ENCODE measurements at places on chromosomes 3 and 15. TPM values are rescaled to one million over a fixed set of nuclear protein-coding genes. Genes with fewer than 3 reads are reported as not detected.

DNA sequence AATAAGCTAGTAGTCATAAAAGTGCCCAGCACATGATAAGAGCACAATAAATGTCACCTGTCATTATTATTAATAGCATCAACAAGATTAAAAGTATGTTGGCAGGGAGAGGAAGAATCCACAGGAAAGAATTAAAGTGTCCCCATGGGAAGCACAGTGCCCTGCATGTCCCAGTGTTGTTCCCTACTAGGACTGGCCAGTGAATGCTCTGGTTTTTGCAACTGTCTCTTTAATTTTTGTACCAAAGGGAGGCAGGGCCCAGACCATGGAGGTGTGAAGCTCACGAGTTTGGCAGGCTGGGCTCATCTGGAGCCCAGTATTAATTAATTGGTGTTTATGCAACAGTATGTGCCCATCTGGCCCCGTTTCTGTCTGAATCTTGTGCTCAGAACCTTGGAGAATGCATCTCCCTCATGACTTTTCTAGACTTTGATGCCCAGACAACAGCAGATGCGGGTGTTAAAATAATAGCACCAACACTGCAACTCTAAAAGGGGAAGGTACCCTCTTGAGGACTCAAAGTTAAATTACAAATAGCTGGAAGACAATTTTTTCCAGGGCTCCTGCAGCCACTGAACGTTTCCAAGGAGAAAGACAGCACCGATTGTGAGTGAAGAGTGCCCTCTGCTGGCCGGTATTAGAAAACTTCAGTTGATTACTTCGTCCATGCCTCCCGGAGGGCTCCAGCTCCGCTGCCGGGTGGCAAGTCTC is 71.9 kb upstream of the SPATA12 start:
- H3K27me3 ChIP-seq: peaks cover 5% of the 10 kb centered on the region
- DNase-seq: no peak

DNA sequence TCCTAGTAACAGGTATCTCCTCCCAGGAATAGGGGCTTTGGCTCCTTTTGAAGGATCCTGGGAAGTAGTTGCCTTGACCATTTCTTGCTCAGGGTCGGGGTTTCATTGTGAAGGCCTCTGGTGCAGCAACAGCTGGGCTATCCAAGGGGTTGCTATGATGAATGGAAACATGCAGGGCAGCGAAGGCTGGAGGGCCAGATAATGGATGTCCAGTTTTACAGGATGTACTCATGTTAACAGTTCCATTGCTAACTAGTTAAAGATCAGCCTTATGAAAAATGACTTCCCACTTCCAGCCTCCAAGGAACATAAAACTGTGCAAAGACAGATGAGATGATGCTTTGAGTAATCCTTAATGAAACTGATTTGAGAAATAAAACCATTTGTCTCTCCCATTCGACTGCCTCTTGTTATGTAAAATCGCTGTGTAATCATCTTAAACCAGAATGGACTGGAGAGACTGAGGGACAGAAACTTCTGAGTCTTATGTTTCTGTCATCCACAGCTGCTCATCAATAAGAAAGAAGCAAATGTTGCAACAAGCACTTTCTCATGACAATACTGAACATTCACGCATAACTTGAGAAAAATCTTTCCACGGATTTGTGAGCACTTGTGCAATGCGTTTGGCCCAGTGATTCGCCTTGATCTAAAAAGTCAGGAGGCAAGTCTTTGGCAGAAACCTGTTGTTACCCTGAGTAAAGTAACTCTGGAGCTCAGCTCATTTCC is 473.5 kb upstream of the RGMA start:
- no peak overlapping the region for H3K27ac ChIP-seq
- H3K36me3 ChIP-seq: no peaks in the 10 kb centered on the region
- DNase-seq: no peak
- H3K4me3 ChIP-seq: no peak overlapping the region

GRCh38 chr3:50971487-50971924 is 296.8 kb downstream of the DOCK3 start:
- no peaks in the 10 kb centered on the region for H3K4me1 ChIP-seq
- DNase-seq: peak; percentile 45
- H3K4me3 ChIP-seq: no peak overlapping the region
- no peaks in the 10 kb centered on the region for H3K27me3 ChIP-seq
- H3K27ac ChIP-seq: no peak overlapping the region

CDCP1 gene
- total RNA-seq: 24.3 TPM

- peaks cover 9% of the 10 kb centered on the region for H3K4me1 ChIP-seq
- no peaks in the 10 kb centered on the region for H3K27me3 ChIP-seq
- no peaks in the 10 kb centered on the region for H3K36me3 ChIP-seq
- H3K4me3 ChIP-seq: no peak overlapping the region
- DNase-seq: no peak
- H3K27ac ChIP-seq: peak overlapping the region; percentile 61
Observed at GRCh38 chr15:22950256-22950990, 29.7 kb downstream of the CYFIP1 start.

DNA sequence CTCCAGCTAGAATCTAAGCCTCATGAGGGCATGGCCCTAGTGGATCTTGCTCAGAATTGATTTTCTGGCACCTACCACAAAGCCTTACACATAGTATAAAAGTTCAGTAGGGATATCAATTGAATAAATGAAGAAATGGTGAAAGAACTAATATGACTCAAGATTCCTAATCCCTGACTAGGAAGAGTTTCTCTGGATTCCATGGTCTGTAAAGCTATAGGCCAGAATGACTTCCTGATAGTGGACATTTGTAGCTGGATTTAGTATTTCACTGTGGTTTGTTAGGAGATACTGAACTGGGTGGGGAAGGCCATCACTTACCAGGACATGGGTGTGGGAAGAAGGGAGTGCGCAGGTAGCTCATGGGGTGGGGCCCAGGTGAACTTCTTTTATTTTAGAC is 168.9 kb downstream of the RAP2B start:
- no peak overlapping the region for H3K27ac ChIP-seq
- H3K27me3 ChIP-seq: no peaks in the 10 kb centered on the region
- H3K4me1 ChIP-seq: no peaks in the 10 kb centered on the region
- H3K4me3 ChIP-seq: no peak overlapping the region
- no peak for DNase-seq

ISL2 gene
- total RNA-seq: 0.17 TPM

- H3K4me3 ChIP-seq: no peak overlapping the region
- no peaks in the 10 kb centered on the region for H3K27me3 ChIP-seq
- no peak overlapping the region for H3K27ac ChIP-seq
Observed at GRCh38 chr3:46367811-46368210, 2.9 kb upstream of the CCR5 start.

IL17RD gene
- total RNA-seq: 1.1 TPM

GRCh38 chr3:109057056-109057455 is 60.9 kb downstream of the MORC1 start:
- no peak overlapping the region for H3K27ac ChIP-seq
- no peak overlapping the region for H3K4me3 ChIP-seq
- H3K36me3 ChIP-seq: no peaks in the 10 kb centered on the region
- H3K4me1 ChIP-seq: no peaks in the 10 kb centered on the region

TM6SF1 gene
- total RNA-seq: 13.0 TPM

DNA sequence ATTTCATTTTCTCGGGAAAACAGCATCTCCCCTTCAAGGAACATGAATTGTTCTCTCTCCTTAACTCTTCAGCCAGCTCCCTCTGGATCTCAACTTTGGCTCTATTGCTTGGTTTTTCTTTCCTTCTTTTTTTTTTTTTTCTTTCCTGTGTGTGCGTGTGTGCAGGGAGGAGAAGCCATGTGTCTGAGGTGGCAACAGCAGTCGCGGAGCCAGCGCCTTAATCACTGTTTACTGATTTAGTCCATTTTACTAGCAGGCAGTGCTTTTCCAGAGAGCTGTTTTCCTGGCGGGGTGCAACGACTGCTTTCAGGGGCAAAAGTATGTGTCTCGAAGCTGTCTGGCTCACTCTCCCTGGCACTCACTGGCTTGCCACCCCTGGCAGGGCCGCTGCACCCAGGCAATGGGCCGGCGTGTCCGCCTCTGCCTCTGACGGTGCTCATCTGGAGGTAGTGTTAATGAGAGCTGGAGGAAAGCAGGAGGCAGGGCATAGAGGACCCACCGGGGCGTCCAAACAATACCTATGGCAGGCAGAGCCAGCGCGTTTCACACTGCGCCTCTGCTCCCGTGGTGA is 835.4 kb upstream of the NR2F2 start:
- H3K27me3 ChIP-seq: no peaks in the 10 kb centered on the region
- H3K4me1 ChIP-seq: no peaks in the 10 kb centered on the region
- no peak overlapping the region for H3K27ac ChIP-seq
- DNase-seq: no peak
- no peaks in the 10 kb centered on the region for H3K36me3 ChIP-seq
- no peak overlapping the region for H3K4me3 ChIP-seq

- H3K27ac ChIP-seq: no peak overlapping the region
- DNase-seq: no peak
- no peaks in the 10 kb centered on the region for H3K27me3 ChIP-seq
Observed at GRCh38 chr3:114775395-114775794, 371.7 kb downstream of the ZBTB20 start.

DNA sequence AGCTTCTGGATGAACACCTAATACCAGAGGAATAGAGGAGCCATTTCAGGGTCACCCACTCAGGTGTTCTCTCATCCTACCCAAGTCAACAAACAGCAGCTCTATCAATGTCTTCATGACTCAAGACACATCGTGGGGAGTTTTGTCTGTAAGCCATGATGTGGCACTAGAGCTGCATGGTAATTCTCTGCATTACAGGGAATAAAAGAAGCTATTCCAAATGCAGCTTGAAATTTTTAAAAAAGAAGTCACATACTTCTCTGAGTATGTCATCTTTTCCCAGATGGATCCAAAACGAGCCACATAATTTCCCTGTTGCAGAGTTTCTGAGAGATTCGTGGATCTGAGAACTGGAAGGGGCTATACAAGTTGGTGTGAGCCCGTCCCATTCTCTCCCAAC is 6.1 kb upstream of the THSD4 start:
- no peaks in the 10 kb centered on the region for H3K27me3 ChIP-seq
- no peak overlapping the region for H3K27ac ChIP-seq
- H3K36me3 ChIP-seq: no peaks in the 10 kb centered on the region
- no peak for DNase-seq
- no peaks in the 10 kb centered on the region for H3K4me1 ChIP-seq
- H3K4me3 ChIP-seq: no peak overlapping the region

GRCh38 chr3:149197669-149198068 is 24.0 kb downstream of the CP start:
- no peaks in the 10 kb centered on the region for H3K27me3 ChIP-seq
- DNase-seq: no peak
- H3K4me1 ChIP-seq: peaks cover 3% of the 10 kb centered on the region
- no peaks in the 10 kb centered on the region for H3K36me3 ChIP-seq

ASB14 gene
- total RNA-seq: 0.13 TPM

- H3K27ac ChIP-seq: no peak overlapping the region
- no peak for DNase-seq
- peaks cover 36% of the 10 kb centered on the region for H3K36me3 ChIP-seq
- no peak overlapping the region for H3K4me3 ChIP-seq
Observed at GRCh38 chr3:39404943-39405686, 1.4 kb upstream of the RPSA start.

- DNase-seq: no peak
- H3K36me3 ChIP-seq: no peaks in the 10 kb centered on the region
- no peaks in the 10 kb centered on the region for H3K4me1 ChIP-seq
Observed at GRCh38 chr3:195839260-195840010, 27.7 kb upstream of the MUC4 start.

- no peaks in the 10 kb centered on the region for H3K36me3 ChIP-seq
- peaks cover 9% of the 10 kb centered on the region for H3K4me1 ChIP-seq
- DNase-seq: no peak
- H3K4me3 ChIP-seq: no peak overlapping the region
- no peak overlapping the region for H3K27ac ChIP-seq
- no peaks in the 10 kb centered on the region for H3K27me3 ChIP-seq
Observed at GRCh38 chr15:35304389-35304788, 219.3 kb upstream of the NANOGP8 start.

CAPN3 gene
- total RNA-seq: 27.3 TPM

- H3K27me3 ChIP-seq: no peaks in the 10 kb centered on the region
- no peak overlapping the region for H3K4me3 ChIP-seq
- peak; percentile 1 for DNase-seq
- H3K36me3 ChIP-seq: no peaks in the 10 kb centered on the region
Observed at GRCh38 chr3:5568451-5568850, 380.9 kb downstream of the EDEM1 start.

EPHB1 gene
- total RNA-seq: 4.3 TPM

DNA sequence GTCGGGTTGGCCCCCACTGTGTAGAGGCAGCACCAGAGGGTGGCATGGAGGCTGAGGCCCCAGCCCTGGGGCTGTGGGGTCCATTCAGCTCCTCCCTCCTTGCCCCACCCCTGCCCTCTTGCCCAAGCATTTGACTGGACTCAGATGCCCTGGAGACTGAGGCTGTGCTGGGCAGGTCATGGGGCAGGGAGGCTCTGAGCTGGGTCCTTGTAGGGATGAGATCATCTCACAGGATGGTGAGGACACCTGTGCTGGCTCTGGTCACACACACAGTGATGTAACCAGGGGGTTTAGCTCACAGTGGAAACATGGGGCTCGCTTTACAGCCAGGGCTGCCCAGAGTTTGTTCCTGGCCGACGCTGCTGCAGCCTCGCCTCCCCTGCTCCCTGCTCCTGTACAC is 17.8 kb downstream of the ALPK3 start:
- H3K36me3 ChIP-seq: no peaks in the 10 kb centered on the region
- no peak overlapping the region for H3K27ac ChIP-seq
- H3K4me1 ChIP-seq: peaks cover 15% of the 10 kb centered on the region

GRCh38 chr15:99545605-99546004 is 20.2 kb upstream of the MEF2A start:
- no peaks in the 10 kb centered on the region for H3K27me3 ChIP-seq
- DNase-seq: peak; percentile 34

GRCh38 chr3:51711352-51712037 is 4.6 kb downstream of the GRM2 start:
- DNase-seq: no peak
- no peak overlapping the region for H3K4me3 ChIP-seq
- H3K36me3 ChIP-seq: no peaks in the 10 kb centered on the region
- H3K4me1 ChIP-seq: peaks cover 6% of the 10 kb centered on the region
- no peaks in the 10 kb centered on the region for H3K27me3 ChIP-seq

DNA sequence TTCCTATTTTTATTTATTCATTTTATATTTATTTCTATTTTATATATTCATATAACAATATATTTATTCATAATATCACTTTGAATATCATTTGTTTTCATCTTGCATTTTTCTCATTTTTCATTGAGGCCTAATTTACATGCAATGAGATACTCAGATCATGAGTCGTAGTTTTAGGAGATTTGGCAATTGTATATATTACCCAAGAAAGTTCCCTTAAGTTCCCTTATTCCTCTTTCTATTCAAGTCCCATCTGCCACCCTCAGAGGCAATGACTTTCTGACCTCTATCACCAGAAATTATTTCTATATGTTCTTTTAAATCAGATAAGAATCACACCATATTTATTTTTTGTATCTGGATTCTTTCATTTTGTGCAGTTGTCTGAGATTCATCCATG is 329.1 kb upstream of the TPRG1 start:
- H3K27me3 ChIP-seq: no peaks in the 10 kb centered on the region
- peak overlapping the region; percentile 60 for H3K27ac ChIP-seq
- H3K36me3 ChIP-seq: no peaks in the 10 kb centered on the region
- H3K4me1 ChIP-seq: peaks cover 28% of the 10 kb centered on the region

GRCh38 chr15:47492195-47492594 is 225.1 kb upstream of the SEMA6D start:
- no peak overlapping the region for H3K27ac ChIP-seq
- DNase-seq: no peak
- no peaks in the 10 kb centered on the region for H3K36me3 ChIP-seq

All from left lung (tissue), 14 donors.